ENCODE measurements at places on chromosomes 6 and 20.
A peak's percentile ranks its signal among the peaks of the same experiment; 100 is the strongest.

DNA sequence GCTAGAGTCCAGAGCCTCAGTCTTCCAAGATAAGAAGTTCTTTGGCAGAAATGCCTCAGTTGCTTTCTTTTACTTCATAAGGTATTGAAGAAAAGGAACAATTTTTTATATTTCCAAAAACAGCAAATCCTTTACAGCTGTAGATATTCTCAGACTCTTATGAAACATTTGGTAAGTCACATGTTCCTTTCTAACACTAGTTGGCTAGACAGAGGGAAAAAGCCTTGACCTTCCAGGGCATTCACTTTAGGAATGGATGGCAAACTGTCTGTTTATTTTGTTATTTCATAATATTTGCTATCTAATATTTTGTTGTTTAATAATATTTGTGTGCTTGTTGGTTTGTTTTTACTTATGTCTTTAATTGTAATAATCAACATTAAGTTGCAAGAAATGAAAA lies 140.8 kb downstream of the PTPRK start:
- DNase-seq: no peak

DNA sequence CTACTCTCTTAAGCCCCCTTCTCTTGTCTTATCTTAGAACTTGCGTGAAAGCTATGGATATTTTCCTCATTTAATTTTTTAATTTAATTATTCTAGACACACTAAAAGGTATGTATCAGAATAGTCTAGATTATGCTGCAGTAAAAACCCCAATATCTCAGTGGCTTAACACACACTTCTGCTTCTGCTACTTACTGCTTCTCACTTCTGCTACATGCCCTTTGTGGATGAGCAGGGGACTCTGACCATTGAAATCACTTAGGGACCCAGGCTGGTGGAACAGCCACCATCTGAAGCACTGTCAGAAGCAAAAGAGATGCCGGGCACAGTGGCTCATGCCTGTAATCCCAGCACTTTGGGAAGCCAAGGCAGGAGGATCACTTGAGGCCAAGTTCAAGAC lies 27.2 kb upstream of the SCUBE3 start:
- no peak for DNase-seq

DNA sequence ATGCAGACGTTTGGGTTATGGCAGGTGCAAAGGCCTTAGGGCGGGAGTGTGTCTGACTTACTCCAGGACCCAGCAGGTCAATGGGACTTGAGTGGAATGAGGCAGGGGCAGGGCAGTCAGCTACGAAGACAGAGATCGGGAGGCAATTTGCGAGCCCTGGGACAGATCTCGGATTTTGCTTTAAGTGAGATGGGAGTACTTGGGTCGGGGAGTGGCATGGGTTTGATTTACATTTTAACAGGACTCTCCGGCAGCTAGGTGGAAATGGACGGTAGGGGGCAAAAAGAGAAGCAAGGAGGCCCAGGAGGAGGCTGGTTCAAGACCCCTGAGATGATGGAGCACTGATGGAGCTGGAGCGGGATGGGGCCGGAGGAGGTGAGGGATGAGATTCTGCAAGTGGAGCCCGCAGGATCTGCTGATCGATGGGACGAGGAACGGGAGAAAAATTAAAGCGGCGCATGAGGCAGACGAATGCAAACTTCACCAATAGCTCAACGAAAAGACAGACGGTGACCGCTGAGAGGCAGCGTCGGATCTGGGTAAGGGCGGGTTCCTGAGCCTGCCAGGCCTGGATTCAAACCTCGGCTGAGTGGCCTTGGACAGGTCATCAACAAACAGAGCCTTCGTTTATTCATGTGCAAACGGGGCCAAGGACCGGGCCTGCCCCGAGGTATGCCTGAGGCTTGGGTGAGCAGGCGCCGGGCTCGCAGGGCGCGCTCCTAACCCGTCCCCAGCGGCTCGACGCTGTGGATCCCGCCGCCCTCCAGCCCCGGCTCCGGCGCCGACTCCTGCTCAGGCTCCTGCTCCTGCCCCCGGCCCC lies 756 bp upstream of the RBCK1 start:
- peak; percentile 82 for DNase-seq

GRCh38 chr6:39209360-39209811 lies 19.9 kb downstream of the KCNK5 start:
- no peak for DNase-seq

- no peak for DNase-seq
Measured at GRCh38 chr6:153130515-153131036, 506 bp downstream of the RGS17 start.

- peak; percentile 98 for DNase-seq
Measured at GRCh38 chr6:22880686-22881433, 311.5 kb downstream of the HDGFL1 start.

- DNase-seq: peak; percentile 24
Measured at GRCh38 chr6:146890644-146891434, 292.1 kb downstream of the ADGB start.

GRCh38 chr20:32314768-32315167 lies 37.3 kb downstream of the KIF3B start:
- DNase-seq: no peak

DNA sequence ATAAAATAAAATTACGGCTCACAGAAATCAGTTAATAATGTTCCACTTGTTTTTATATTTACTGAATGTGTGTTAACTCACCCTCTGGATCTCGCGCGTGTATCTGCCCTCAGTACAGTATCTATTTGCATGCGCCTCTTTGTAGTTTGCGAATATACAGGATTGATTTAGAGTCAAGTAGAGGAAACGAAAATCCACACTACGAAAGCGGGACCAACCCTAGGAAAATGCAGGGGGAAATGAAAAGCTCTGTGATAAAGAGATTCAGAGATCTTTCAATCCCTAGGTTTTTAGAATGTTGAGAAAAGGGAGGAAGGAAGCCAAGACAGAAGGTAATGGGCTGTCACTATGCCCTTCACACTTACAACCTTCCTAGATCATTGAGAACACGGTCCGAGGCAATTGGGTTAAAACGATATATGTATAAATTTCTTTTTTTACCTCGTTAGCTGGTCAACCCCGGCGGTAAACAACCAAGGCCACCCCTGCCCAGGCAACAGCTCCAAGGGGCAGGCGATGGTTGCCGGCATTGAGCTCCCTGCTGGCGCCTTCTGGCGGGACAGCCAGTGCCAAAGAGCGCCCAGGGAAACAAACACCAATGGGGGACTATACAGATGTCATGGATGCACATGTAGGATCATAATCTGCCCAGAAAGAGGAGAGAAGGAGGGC lies 792 bp upstream of the FUT9 start:
- no peak for DNase-seq

DNA sequence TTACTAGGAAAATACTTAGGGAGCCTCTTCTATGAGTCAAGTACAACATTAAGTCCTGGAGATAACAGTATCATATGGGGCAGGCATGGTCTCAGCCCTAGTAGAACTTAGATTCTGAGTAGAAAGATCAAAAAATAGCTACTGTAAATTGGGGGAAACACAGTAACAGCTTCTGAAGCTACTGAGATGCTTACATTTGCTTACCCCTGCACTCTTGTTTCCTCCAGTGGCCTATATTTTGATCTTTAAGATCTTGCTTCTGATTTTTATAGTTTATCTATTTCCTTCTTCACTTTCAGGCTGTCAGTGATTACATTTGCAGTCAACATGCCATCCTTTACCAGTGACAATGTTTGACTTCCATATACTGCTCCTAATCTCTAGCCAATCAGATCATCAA lies 35.3 kb downstream of the HIVEP2 start:
- DNase-seq: no peak

- peak; percentile 92 for DNase-seq
Measured at GRCh38 chr6:77292564-77293546, 170.4 kb downstream of the HTR1B start.

DNA sequence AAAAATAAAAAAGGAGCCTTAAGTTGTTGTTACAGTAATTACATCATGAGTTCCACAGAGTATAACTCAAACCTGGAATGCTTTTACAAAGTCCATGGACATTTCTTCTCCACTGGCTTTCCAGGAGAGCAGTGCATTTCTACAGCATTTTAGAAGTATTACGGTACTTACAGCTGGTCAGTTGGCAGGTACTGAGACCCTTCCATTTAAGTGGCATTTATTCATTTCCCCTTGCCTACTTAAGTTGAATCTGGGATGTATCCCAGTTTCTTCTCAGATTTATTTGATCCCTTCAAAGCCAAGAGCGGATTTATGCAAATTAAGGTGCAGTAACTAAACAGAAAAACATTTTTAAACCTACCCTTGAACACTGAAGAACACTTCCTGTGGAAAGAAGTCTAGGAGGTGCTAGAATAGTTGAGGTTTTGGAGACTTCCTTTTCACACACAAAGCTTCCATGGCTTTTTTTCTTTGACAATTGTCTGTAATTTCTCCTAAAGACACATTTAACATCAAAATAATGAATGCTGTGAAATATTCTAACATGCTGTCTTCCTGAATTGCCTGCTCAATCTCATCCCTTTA lies 3.4 kb downstream of the PRDM13 start:
- no peak for DNase-seq

DNA sequence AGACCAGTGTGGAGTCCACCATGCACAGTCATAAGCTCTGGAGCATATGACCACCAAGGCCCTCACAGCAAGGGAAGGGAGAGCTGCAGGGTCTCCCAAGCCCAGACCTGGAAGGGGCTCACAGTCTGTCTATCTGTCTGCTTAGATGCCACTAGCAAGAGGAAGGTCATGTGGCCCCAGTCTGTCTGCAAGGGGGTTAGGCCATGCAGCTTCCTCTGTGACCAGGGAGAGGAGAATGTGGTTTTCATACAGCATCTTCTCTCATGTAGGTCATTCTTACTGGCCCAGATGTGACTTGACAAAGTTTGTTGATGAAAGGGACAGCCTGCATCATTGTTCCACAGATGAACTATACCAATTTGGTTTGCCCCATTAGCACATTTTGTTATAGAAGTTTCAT lies 260.8 kb downstream of the FARS2 start:
- no peak for DNase-seq

- DNase-seq: no peak
Measured at GRCh38 chr6:733431-734219, 40.7 kb upstream of the EXOC2 start.

DNA sequence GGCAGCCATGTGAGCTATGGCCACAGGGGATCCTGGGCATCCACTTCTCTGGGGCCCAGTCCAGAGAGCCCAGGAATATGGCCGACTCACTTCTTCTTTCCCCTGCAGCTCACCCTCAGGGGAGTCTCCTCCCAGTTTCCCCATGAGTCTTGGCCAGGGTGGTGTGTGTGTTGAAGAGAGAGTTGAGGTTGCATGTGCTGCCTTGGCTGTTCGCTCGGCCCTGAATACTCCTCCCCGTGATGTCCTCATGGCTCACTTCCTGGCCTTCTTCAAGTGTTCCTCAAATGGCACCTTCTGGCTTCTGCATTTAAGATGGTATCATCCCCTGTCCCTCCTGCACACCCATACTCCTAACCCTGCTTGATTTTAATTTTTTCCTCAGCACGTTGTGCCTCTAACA lies 3.2 kb upstream of the TREML1 start:
- DNase-seq: no peak

- DNase-seq: no peak
Measured at GRCh38 chr6:50461696-50462095, 251.6 kb upstream of the TFAP2D start.

DNA sequence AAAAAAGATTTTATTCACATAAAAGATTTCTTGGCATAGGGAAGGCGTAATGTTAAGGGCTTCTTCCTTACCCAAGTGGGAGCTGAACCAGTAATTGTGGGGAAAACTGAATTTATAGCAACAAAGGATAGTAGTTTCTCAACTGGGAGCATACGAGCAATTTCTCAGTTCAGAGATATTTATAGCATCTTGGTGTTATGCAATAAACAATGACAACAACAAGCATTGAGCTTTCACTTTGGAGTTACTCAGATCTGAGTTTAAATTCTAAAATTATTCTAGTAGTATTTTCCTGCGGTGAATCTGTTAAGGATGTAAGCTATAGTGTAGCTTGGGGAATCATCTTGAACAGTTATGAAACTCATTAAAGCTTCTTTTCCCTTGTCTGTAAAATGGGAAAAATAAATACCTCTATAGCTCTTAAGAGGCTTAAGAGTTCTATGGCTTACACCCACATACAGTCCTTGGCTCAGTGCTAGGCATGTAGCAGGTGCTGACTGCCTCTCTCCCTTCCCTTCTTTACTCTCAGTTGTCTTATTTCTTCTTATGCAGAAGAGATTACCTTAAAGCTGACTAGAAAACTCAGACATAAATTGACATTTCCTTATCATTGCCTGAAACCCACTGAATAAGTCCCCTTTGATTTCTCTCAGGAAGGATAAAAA lies 58.8 kb downstream of the SAMD5 start:
- no peak for DNase-seq

DNA sequence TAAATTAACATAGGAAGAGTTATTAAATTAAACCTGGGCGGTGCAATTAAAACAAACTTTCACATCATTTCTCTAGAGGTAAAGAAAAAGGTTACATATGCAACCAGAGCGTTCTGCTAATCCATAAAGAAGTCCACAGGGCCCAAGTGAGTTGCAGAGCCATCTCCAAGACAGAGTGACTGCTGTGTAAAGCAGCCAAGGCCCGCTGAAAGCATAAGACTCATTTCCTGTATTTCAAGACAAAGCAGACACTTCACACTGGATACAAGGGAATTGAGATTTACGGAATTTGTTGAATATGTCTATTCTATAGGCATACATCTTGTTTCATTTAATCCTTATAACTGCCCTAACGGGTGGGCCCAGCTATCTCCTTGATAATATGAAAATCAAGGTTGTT lies 422.8 kb downstream of the CBLN4 start:
- no peak for DNase-seq

Data from fibroblast of skin of right biceps (primary cell).